Cerebellum (tissue), 4 donors: ENCODE measurements at places on chromosomes 2 and 18. TPM values are rescaled to one million over a fixed set of nuclear protein-coding genes. Genes with fewer than 3 reads are reported as not detected.

Gene NFATC1
- 2.7 TPM for total RNA-seq

Gene MAL
- not detected for total RNA-seq

Gene CCDC74A
- 5.6 TPM for total RNA-seq

Gene ANKRD62
- total RNA-seq, result 0.18 TPM

Gene C1QL2
- total RNA-seq, result 0.27 TPM

Gene FSHR
- not detected for total RNA-seq

Gene TTN
- 4.3 TPM for total RNA-seq

Gene TXNDC2
- not detected for total RNA-seq

Gene GAL3ST2
- total RNA-seq, result 0.45 TPM

Gene CAPN14
- 2.8 TPM for total RNA-seq

Gene RFTN2
- total RNA-seq, result 50.2 TPM

Gene KIF3C
- 68.1 TPM for total RNA-seq

Gene CNDP1
- total RNA-seq, result 0.36 TPM

Gene POTEJ
- total RNA-seq, result 0.45 TPM

Gene NGEF
- total RNA-seq, result 12.2 TPM

Gene TRABD2A
- total RNA-seq, result 1.4 TPM

Gene GLI2
- 8.9 TPM for total RNA-seq

Gene CAPN13
- 0.36 TPM for total RNA-seq

Gene DNAJB2
- total RNA-seq, result 51.0 TPM
